Upper lobe of right lung (tissue), 1 donor: ENCODE measurements at places on chromosomes 5 and 9.

- DNase-seq = no peak
These were observed 51.6 kb upstream of the C5orf46 start for GRCh38 chr5:147957901-147958300.

GRCh38 chr9:36985061-36985768 lies 48.9 kb downstream of the PAX5 start:
- DNase-seq = peak; percentile 28

- no peak for DNase-seq
These were observed 142.9 kb upstream of the POU5F2 start for GRCh38 chr5:93884254-93884653.

DNA sequence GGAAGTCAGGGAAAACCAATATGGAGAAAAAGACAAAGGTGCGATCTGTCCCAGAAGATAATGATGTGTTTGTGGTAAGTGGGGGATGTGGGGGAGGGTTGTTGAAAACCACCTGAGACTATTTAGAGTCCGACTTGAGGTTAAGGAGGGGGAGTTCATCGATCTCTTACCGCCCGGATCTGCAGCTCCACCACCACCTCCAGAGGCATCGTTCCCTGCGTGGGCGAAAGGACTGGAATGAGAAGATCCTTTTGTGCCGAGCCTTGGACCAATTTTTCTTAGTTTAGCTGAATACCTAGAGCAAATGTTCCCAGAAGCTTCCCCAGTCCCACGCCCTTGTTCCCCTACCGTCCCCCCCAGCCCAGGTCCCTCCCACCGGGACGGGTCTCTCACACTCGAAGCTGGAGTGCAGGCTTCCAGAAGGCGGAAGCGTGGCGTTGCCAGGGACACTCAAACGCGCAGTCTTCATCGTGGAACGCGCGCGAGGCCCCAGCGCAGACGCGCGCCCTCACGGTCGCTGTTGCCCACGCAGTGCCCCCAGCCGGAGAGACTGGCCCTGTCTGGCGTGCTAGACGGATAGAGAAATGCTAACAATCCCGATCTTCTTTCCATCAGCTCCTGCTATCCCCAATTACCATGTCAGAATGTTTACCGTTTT lies at the start of gene SPATA6L:
TSS of gene SPATA6L (minus strand) at position 439 of the 658 bp plus-strand sequence. CDS start at position 209, 230 bp downstream.
- peak; percentile 92 for DNase-seq

GRCh38 chr5:120155873-120156272 lies 308.2 kb upstream of the PRR16 start:
- DNase-seq = no peak

DNA sequence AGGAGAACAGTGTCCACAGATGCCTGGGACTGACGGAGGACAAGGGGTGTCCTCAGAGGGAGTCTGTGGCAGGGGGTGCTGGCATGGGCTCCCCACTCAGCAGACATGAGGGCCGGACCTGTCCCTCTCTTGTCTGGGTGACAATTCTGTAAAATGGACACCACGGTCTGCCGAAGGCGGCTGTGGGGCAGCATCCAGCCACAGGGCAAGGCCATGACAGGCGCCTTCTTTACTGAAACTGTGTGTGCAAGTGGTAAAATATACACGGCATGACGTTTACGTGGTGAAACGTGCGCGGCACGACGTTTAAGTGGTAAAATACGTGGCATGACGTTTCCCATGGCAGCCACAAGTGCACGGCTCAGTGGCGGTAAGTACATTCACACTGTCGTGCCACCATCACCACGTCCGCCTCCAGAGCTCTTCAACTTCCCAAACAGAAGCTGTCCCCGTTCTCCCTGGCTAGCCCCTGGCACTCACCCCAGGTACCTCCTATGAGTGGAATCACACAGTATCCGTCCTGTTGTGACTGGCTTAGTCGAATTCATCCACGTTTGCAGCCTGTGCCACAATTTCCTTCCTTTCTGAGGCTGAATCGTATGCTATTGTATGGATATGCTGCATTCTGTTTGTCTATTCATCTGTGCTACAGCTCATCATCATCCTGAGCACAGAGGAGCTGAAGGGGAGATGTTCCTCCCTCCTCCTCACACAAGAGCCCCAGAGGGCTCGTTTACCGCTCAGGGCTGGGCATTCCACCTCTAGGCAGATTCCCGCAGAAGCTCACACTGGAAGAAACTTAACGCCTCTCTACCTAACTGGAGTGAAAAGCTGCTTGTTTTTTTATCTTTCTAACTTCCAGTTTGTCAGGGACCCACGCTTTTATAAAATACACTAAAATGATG lies 52.5 kb downstream of the COL23A1 start:
- DNase-seq = no peak

GRCh38 chr5:61348447-61348846 lies 16.4 kb downstream of the ZSWIM6 start:
- no peak for DNase-seq

DNA sequence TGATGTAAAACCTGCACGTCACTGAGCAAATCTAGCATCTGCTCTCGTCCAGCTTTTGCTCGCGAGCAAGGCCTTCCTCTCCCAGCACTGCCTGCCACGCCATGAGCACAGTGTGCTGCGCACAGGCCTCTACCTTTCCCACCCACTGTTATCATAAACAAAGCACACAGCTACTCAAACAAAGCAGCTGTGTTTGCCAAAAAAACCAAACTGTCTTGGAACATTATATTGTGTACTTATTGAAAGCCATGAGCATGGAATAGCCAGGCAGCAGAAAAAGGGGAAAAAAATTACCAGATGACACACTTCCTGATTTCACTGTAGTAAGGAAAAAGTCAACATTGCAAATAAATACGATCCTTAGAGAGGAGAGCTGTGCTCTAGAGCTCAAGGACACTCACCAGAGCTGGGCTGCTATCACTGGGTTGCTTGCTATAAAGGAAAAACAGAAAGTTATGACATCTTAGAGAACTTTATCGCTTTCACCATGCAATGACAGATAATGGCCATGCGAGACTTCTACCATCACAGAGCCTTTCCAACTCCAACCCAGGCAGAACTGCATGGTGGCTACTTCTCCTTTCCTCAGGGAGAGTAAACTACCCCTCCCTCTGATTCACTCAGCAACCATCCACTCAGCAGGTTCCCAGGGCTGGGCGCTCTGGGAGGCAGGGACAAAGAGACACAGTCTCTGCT lies 69.6 kb downstream of the EPB41L4B start:
- DNase-seq = peak; percentile 72

DNA sequence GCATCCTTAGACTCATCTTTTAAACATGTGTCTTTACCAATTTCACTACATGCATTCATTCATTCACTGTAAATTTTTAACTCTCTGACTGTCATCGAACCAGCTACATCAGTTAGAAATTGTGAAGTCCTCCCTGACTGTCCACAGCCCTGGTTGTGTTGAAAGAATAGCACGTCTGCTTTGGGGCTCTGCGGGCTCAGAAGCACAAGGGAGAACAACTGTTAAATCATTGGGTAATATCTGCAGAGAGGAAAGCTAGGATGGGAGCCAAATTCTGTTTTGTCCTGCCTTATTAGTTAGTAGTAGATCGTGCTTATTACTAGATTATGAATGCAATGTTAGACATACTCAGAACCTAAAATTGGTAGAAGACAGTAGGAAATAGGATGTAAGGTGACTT lies 26.3 kb upstream of the FAM120AOS start:
- DNase-seq = no peak

DNA sequence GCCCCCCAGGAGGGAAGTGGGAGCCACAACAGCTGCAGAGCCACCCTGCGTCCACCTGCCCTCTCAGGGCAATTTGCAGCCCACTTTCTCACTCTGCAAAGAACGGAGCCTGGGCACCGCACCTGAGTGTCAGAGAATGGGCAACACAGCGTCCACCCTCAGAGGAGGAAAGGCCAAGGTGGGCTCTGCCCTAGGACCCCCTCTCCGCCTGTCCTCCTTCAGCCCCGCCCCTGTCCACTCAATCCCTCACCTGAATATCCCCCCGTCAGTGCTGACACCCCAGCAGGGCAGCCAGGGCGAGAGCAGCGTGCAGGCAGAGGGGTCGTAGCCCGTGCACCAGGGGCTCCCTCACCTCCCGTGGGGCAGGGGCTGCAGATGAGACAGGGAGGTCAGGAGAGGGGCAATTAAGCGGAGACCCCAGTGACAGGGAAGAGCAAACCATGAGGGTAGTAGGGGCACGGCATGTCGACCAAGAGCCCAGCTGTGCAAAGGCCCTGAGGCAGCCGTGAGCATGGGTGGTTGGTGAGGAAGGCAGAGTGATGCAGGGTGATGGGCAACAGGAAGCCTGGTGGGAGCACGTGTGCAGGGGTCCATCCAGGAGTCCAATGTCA lies 140.3 kb downstream of the OLFM1 start:
- peak; percentile 40 for DNase-seq

- DNase-seq = no peak
These were observed 46.5 kb upstream of the TNFAIP8 start for GRCh38 chr5:119309326-119309725.

GRCh38 chr9:114409103-114409780 lies 21.5 kb upstream of the AKNA start:
- DNase-seq = no peak

GRCh38 chr5:41057231-41057630 lies 13.9 kb downstream of the MROH2B start:
- DNase-seq = no peak

GRCh38 chr5:57662991-57663390 lies 180.4 kb upstream of the ACTBL2 start:
- no peak for DNase-seq

DNA sequence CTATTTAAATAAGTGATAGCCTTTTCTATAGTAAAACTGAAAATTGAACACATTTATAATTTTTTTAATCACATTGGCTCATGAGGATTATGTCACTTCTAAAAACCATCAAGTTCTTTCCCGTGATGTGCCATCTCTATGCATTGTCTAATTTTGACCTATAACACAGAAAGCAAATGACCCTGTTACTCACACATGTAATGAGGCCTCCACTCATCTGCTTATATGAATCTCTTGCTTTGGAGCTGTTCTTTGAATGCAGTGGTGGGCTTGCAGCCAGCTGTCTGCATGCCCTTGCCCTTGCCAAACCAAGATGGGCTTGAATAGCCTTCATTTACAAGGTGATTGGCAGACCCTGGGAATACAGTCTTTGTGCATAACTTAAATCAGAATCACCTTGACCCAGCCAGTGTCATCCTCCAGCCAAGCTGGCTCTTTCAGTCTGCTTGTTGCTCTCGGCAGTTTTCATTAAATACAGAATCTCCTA lies 163.2 kb downstream of the TRIO start:
- DNase-seq = no peak

GRCh38 chr5:10376544-10376943 lies 23.0 kb downstream of the MARCHF6 start:
- no peak for DNase-seq

DNA sequence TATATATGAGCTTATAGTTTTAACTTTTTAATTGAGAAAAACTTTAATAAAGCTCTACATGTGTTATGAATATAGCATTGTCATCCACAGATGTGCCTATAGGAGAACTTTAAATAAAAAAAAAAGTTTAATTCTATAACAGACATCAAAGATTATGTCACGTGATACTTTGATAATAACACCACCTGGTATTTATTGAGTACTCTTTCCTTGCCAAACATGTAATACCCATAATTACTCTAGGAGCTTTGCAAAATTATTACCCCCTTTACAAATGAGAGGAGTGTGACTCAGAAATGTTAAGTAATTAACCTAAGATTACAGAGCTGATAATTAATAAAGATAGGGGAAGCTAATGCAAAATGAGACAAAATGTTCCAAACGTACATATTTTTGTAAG lies 43.0 kb downstream of the ITGA2 start:
- DNase-seq = no peak
